EL (cell line): ENCODE measurements at places on chromosomes 1 and 21.

- no peak for DNase-seq
Measured at GRCh38 chr1:149848340-149849110, 50.8 kb upstream of the BOLA1 start.

- DNase-seq: no peak
Measured at GRCh38 chr1:110597966-110598365, 8.2 kb downstream of the KCNA2 start.

GRCh38 chr1:98965394-98965793 is 39.3 kb downstream of the PLPPR5 start:
- DNase-seq: no peak

DNA sequence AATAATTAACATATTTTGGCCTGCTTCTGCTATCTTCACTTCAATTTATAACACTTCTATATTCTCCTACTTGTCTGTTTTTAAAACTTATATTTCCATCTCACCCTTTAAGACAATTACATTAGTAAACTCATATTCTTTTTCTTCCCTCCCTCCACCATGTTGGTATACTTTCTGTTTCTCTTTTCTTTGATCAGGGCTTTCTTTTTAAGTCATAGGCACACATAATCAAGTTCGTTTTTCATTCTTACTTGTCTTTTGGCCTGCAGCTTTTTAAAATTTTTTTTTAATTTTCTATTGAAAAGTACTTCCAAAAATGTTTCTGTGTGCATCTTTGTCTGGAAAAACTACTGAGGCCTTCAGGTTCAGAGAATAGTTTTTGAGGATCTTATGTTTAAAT is 2.3 kb downstream of the PYHIN1 start:
- DNase-seq: no peak

- peak; percentile 96 for DNase-seq
Measured at GRCh38 chr1:67735806-67736627, 51.0 kb downstream of the GADD45A start.

GRCh38 chr1:112866151-112866550 is 89.8 kb downstream of the SLC16A1 start:
- DNase-seq: peak; percentile 83

DNA sequence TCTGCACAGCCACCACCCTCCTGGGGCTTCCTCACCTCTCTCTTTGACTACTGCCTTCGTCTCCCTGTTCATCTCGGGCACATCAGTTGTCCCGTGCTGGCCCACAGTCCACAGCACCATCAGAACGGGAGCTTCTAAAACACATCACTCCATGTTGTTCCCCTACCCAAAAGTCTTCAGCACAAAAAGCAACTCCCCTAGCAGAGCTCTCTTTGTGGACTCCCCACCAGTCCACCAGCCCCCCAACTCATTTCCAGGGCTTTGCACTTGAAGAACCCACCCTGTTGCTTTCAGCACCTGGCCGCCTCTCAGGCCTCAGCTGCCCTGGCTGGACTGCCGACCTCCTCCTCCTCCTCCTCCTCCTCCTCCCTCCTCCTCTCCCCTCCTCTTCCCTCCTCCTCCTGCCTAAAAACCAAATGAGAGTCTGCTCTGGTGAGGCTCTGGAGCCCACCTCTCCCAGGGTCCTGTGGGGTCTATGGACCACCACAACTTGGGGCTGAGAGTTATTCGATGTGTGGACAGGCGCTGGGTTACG is 251.2 kb upstream of the VAMP3 start:
- DNase-seq: no peak

DNA sequence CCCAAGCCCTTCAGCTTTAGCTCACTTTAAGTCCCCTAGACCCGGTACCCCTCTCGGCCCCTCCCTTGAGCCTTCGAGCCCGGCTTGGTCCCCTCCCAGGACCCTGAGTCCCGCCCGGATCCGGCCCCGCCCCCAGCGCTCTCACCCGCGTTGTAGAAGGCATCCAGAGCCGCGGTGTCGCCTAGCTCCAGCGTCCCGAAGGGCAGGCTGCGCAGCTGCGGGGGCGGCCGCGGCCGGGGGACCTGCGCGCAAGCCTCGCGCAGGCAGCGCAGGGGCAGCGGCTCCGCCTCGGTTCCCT is 699 bp downstream of the MAP3K6 start:
- DNase-seq: peak; percentile 86

DNA sequence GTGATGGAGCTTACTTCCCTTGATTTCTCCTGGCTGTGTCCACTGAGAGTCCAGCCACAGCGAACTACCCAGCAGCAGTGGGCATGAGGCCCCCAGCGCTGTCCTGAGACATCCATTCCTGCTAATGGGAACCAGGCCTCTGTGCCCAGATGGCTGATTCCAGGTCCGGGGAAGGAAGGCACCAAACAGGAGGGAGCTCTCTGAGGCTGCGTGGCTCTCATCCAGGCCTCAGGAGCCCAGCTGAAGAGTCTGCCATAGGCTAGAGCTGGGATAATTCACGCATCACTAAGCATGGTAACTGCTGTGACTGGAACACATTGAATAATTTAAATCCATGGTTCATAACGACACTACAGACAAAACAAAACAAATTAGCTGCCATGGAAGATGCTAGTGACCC is 24.7 kb upstream of the LRRC47 start:
- DNase-seq: no peak

DNA sequence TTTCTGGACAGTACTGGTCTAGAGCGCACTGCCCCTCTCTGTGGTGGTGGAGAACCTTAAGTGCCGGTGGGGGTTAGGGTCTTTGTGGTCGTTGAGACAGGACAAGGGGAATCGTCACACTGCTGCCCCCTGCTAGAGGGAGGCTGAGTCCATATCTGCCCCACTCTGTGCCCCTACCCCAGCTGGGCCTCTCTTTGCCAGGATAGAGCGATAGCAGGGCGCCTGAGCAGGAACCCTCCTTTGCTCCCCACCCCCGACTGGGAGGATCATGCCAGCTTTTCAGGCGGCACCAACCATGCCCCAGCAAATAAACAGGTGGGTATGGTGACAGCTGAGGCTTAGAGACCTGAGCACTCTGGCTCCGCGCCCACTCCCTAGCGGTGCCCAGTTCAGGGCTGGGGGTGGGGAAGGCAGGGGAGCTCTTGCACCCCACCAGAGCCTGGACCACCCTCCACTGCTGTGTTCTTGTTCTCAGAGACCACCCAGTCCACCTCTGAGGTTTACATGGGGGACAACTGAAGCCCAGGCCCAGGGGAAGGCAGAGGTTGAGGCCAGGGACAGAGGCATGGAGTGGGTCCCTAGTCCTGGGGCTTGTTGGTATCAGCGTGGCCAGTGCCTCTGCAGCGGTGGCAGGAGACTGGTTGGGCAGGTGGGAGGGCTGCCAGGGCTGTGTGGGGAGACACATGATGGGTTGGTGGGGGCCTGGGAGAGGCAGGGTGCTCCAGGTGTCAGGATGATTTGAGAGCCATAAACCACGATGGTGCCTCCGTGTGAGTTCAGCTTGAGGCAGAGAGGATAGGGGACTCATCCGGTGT is 1.6 kb downstream of the PADI2 start:
- DNase-seq: no peak

- DNase-seq: peak; percentile 79
Measured at GRCh38 chr1:67853704-67854103, 20.4 kb upstream of the GNG12 start.

DNA sequence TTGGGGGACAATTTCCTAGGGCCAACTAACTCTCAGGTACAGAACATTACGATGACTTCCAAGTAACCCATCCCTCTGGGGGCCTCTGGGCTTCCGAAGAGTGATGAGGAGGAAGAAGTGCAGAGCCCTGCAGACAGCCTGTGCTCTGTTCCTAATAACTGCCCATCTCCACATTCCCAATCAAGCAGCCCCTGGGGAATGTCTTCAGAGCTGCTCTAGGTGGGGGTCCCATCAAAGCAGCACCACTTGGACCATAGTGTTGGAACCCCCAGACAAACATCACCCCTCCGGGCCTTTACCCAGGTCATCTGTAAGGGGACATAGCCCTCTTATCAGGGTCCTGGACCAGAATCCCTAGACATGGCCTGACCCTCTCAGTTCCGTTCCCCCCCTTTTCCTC is 357.3 kb downstream of the NPHP4 start:
- no peak for DNase-seq

GRCh38 chr1:115233598-115233997 is 104.5 kb downstream of the NGF start:
- DNase-seq: no peak

- no peak for DNase-seq
Measured at GRCh38 chr1:56199956-56200355, 379.4 kb downstream of the PLPP3 start.

DNA sequence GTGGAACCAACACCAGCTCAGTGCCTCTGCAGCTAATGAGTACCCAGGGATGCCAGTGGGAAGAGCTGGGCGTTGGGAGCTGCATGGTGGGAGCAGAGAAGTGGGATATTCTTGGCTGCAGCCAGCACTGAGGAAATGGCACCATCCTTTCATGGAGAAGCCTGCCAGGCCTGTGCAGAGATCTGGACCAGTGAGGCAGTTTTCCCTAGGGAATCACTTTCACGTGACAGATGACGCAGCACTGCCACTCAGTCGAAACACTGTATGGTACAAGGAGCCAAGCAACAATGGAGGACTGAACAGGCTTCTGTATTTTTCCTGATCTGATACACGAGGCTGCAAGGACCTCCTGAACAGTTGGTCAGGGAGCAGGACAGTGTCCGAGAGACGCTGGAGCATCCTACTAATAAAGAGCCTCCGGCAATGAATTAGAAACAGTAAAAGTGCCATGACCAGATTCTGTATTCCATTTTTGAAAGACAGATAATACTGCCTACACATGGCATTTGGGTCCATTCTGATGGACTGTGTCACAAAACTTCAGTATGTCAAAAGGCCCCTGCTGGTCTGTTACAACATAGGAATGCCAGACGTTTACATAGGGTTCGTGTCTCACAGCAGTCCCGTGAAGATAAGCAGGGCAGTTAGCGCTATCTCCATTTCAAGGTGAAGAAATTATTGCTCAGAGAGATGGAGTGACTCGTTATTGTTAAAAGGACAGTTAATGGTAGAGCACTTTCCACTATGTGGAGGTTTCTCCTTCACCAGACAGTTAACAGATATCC is 44.0 kb upstream of the LMO4 start:
- DNase-seq: no peak

GRCh38 chr1:172323686-172324085 is 96.8 kb upstream of the C1orf105 start:
- DNase-seq: no peak

DNA sequence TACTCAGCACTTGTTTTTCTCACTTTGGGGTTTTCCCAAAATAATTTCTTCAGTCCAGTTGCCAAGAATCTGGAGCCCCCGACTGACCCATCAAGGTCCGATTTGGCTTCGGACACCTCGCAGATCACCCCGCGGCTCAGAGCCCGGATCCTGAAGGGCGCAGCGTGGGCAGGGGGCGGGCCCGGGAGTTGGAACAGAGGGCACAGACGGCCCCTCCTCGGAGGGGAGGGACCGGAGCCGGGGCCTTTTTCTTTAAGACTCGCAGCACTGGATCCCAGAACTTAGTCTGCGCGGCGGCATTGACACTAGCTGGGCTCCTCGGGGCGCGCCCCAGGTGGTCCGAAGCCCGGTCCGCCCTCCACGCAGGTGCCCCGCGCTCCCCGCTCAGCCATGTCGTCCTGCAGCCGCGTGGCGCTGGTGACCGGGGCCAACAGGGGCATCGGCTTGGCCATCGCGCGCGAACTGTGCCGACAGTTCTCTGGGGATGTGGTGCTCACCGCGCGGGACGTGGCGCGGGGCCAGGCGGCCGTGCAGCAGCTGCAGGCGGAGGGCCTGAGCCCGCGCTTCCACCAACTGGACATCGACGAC is at the start of gene CBR3:
CBR3 (plus strand) TSS at position 277 of the 588 bp plus-strand sequence; CDS start at position 391, 114 bp downstream.
- peak; percentile 75 for DNase-seq

DNA sequence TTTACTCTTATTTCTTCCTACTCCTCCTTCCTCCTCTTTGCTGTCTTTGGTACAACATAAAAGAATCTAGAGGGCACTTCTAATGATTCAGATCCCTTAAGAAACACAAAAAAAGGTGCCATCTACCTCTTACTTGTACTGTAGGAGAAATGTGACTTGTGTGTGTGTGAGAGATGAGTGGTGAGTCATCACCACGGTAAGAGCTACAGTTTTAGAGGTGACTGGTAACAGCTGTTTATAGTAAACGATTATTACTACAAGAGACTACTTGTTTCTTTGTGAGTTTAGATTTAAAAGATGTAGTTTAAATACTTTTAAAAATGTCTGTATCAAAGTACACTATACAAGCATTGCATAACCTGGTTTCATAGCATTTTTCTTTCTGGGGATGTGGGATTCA is 40.4 kb downstream of the SLC35D1 start:
- DNase-seq: peak; percentile 57

DNA sequence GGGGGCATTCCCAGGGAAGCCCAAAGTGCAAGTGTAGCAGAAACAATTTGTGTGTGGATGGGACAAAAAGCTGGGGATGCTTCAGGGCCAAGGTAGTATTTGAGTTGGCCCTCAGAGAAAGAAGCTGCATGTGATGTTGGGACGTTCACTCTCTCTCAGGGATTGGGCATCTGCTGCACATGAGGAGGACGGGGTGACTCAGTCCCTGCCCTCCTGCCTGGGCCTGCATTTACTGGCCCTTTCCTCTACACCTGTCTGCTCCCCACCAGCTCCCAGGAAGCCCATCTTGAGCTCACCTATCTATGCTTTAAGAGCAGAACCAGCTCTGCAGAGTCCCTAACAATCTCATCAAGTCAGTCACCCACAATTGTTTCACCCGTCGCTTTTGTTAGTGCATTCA is 23.5 kb upstream of the MPZL1 start:
- DNase-seq: no peak

DNA sequence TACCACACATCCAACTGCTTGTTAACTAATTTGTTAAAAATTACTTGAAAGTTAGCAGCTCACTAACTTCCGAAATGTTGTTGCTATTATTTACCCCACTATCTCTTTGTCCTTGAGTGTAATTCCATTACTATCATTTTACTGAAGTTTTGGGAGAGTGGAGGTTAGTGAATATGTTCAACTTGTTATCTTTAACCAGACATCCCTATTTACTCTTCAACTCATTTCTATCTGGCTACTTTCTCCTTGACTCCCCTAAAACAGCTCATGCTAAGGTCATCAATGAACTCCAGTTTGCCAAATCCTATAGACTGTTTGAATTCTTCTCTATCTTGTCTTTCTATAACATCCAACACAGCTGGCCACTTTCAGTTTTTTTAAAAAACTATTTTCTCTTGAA is 4.3 kb upstream of the C1orf116 start:
- no peak for DNase-seq

GRCh38 chr1:204735042-204735441 is 49.5 kb upstream of the LRRN2 start:
- no peak for DNase-seq

- no peak for DNase-seq
Measured at GRCh38 chr1:112878321-112878720, 77.7 kb downstream of the SLC16A1 start.
